ENCODE measurements at places on chromosomes 4 and X.

GRCh38 chrX:31550158-31550557, 478.3 kb upstream of the FTHL17 start:
- no peak for DNase-seq

DNA sequence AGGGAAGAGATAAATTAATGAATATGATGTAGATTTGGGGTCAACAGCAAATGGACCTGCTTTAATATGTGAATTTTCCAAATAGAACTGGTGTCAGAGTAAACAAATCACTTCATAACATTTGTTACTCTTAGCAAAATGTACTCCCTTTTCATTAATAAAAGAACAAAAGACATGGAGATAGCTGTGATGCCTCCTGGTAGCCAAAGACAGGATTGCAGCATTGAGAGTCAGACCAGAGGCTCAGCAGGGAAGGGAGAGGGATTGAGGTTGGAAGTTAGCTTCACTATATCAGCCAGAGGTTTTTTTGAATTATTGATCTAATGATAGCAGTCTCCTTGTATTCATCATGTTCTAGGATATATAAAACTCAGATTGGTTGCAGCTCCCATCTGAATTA, 17.4 kb upstream of the RAB40A start:
- DNase-seq: no peak

DNA sequence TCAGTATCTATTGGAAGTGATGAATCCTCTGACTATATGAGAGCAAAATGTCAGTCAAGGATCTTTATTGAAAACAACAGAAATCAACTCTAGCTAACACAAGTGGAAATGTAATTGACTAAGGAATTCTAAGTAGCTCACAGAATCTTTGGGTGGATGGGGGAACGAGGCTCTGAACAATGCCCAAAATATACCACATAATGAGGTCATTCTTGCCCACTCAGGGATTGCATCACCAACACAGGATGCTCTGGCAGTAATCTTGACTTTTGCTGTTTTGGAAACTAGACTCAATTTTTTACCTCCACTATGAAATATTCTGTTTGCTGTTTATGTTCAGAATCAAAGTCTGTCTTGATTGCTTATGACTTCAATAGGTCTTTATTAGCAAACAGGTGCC, 127.4 kb upstream of the UNC5C start:
- no peak for DNase-seq

- DNase-seq: no peak
These were observed 317.0 kb downstream of the ADGRL3 start for GRCh38 chr4:61517144-61517543.

DNA sequence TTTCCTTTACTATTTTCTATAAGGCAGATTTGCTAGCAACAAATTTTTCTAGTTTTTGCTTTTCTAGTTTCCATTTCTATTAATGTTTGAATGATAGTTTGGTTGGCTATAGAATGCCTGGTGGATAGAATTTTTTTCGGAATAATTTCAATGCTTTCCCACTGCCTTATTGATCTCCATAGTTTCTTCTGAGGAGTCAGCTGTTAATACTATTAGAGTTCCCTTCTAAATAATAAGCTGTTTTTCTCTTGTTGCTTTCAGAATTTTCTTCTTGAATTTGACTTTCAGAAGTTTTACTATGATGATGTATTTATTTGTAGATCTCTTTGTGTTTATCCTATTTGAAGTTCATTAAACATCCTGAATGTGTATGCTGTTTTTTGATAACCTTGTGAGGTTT, 91.8 kb downstream of the VSIG4 start:
- DNase-seq: no peak
